Posterior vena cava (tissue), 2 donors: ENCODE measurements at places on chromosomes 2 and 18. TPM values are rescaled to one million over a fixed set of nuclear protein-coding genes. Genes with fewer than 3 reads are reported as not detected.

UGT1A6 gene
- total RNA-seq = not detected

MYL12B gene
- 267 TPM for total RNA-seq

AP1S3 gene
- total RNA-seq = 1.2 TPM

SPHKAP gene
- total RNA-seq = 1.1 TPM

SLC38A11 gene
- total RNA-seq = 1.3 TPM

SLC4A1AP gene
- 17.2 TPM for total RNA-seq

NTSR2 gene
- total RNA-seq = not detected

ADD2 gene
- 5.2 TPM for total RNA-seq

HS6ST1 gene
- 16.9 TPM for total RNA-seq

CFC1 gene
- not detected for total RNA-seq

CCDC178 gene
- total RNA-seq = 0.97 TPM

HRH4 gene
- not detected for total RNA-seq

SLC30A3 gene
- total RNA-seq = 1.4 TPM

DSG4 gene
- total RNA-seq = not detected

MEX3C gene
- 27.4 TPM for total RNA-seq

UPP2 gene
- not detected for total RNA-seq

PLCD4 gene
- total RNA-seq = 1.0 TPM

MALT1 gene
- total RNA-seq = 19.1 TPM

ALPI gene
- total RNA-seq = not detected

GRCh38 chr2:223747392-223748042, 89.9 kb downstream of the AP1S3 start:
- DNase-seq = no peak

GRCh38 chr2:189466656-189467055, 25.4 kb downstream of the WDR75 start:
- DNase-seq = no peak

GRCh38 chr2:72144632-72145288, 2.9 kb downstream of the CYP26B1 start:
- peak; percentile 81 for DNase-seq

- DNase-seq = no peak
Measured at GRCh38 chr2:203592470-203592869, 57.4 kb upstream of the RAPH1 start.

DNA sequence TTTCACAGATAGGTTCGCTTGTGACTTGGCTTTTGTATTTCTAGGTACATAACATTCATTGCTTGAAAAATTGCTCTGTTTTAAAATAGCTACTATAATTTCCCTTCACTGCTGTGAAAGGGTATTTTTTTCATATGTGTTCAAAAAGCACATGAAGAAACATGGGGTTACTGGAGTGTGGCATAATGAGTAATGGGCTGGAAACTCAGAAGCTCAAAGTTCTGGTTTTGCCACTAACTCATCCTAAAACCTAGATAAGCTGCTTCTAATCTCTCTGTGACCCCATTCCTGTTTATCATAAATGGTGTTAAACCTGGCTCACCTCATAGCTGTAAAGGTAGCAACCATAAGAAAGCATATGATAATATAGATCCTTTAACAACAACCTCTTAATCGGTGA, 319.3 kb downstream of the PTPRM start:
- DNase-seq = no peak

- peak; percentile 60 for DNase-seq
Measured at GRCh38 chr2:240143276-240143675, 2.8 kb upstream of the OTOS start.

DNA sequence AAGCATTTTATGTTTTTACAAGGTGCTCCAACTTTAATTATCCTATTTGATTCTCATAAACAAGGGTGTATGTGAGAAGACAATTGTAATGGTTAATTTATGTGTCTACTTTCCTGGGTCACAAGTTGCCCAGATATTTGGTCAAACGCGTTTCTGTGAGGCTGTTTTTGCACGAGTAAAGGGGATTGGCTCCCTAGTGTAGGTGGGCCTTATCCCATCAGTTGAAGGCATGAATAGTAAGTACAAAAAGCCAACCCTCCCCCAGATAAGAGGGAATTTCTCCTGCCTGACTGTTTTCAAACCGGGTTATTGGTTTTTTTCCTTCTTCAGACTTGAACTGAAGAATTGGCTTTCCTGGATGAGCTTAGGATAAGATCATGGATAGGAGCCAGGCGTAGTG, 224.0 kb upstream of the NCKAP5 start:
- DNase-seq = no peak

GRCh38 chr18:13470516-13471197, 252.1 kb downstream of the LDLRAD4 start:
- DNase-seq = no peak

GRCh38 chr2:74851191-74851566, 17.3 kb downstream of the HK2 start:
- no peak for DNase-seq

DNA sequence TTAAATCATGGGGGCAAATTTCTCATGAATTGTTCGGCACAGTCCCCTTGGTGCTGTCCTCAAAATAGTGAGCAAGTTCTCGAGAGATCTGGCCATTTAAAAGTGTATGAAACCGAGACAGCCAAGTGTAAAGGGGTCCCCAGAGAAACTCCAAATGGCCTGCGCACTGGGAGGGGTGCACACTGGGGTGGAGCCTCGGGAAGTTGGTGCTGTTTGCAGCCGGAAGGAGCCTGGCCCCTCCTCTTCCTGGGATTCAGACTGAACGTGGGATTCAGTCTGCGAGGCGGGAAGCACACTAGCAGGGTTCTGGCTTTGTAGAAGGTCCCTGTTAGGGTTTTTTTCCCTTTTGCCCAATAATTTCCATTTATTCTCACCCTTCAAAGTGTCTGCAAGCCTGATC, 48.8 kb downstream of the RABL2A start:
- no peak for DNase-seq

DNA sequence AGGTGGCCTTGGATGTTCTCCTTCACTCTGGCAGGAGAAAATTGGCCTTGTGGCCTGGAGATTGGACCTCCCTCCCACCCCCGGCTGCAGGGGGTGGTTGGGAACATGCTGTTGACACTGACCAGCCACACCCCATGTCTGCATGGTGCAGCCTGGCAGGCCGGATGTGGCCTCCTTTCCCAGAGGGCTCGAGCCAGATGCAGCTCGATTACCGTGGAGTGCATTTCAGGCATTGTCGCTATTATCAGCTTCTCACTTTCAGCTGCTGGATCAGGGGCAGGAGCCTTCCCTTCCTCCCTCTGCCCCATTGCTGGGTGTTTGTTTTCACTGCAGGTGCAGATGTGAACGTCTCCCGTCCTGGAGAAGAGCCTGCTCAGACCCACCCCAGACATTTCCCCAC, 211.0 kb upstream of the SIX2 start:
- DNase-seq = no peak

- DNase-seq = no peak
Measured at GRCh38 chr18:73879766-73880165, 267.9 kb downstream of the FBXO15 start.

GRCh38 chr2:110955556-110955955, 165.2 kb upstream of the BCL2L11 start:
- no peak for DNase-seq

DNA sequence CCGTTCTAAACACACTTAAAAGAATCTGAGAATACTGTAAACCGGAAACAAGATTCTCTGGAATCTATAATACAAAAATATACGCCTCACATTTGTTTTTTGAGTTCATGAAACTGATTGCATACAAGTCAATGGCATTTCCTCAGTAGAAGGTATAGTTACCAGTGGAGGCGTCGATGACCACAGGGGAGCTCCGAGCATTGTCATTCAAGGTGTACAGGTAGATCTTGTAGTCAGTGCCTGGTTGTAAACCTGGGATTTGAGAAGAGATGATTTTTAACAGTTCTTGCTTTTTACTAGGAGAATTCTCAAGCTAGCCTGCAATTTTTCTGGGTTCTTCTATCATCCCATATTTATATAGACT, 60.4 kb downstream of the FN1 start:
- DNase-seq = no peak

- DNase-seq = no peak
Measured at GRCh38 chr18:69813559-69813958, 134.1 kb downstream of the CD226 start.

- no peak for DNase-seq
Measured at GRCh38 chr2:174014699-174015070, 49.5 kb upstream of the SP3 start.

DNA sequence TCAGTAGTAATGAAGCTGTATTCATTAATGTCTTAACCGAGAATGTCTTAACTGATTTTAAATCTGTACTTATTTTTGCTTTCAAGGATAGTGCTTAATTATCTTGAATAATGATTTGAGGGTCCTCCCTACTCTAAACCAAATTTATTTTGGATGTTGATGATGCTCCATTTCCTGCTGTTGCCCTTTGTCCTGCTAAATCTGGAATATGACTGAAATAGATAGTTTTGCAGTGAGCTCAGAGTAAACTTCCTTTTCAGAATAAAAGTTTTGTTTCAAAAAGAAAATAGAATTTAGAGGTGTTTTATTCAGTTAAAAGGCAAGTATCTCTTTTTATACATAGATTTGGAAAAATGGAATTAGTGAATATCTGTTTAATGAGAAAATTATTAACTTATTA, 8.1 kb downstream of the NBEAL1 start:
- no peak for DNase-seq

DNA sequence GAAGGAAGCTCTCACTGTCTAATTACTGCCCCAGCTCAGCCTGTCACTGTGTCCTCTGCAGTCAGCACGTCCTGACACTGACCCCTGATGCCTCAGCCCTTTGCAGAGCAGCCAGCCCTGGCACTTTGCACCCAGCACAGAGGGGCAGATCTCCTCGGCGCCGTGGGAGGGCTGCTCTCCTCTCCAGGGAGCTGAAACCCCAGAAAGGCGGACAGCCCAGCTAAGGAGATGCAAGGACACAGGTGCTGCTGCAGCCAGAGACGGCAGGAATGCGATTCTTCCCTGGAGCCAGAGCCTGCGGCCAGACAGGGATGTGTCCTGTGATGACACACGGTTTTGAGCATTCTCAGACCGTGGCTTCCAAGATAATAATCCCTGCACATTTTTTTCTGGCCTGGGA, 34.5 kb upstream of the SIX3 start:
- no peak for DNase-seq

- no peak for DNase-seq
Measured at GRCh38 chr2:28581312-28581711, 85.5 kb downstream of the PLB1 start.

- DNase-seq = peak; percentile 40
Measured at GRCh38 chr2:240481720-240482119, 46.3 kb downstream of the GPC1 start.

DNA sequence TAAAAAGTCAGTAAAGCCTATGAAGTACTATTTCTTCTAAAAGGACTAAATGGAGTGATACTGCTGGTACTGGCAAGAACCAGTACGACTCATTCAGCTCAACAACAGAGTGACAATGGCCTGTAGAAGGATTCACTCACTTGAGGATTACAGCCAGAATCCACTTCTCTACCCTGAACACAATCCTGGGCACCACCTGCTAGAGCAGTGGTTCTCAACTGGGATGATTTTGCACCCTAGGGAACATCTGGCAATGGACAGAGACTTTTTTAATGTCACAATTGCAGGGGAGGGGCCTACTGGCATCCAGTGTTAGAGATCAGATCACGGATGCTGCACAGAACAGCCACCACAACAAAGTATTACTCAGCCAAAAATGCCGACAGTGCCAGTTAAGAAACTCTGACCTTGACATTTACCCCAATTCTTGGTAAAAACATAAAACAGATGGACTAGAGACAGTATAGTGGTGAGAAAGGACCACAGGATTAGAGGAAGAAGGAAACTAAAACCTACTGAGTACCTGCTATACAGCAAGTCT, 5.0 kb downstream of the SPIRE1 start:
- DNase-seq = no peak
